Hepatocyte (in vitro differentiated cells): ENCODE measurements at places on chromosomes 1 and 21. TPM values are rescaled to one million over a fixed set of nuclear protein-coding genes. Genes with fewer than 3 reads are reported as not detected.
A peak's percentile ranks its signal among the peaks of the same experiment; 100 is the strongest.

ETNK2 gene
- polyA plus RNA-seq, result 50.7 and 71.9 TPM in 2 replicates

WDR64 gene
- polyA plus RNA-seq, result not detected in 2 replicates

GNAT2 gene
- polyA plus RNA-seq, result 0.18 and 0.19 TPM in 2 replicates

NIBAN1 gene
- polyA plus RNA-seq, result 6.9 and 8.9 TPM in 2 replicates

C1orf56 gene
- polyA plus RNA-seq, result 8.3 and 11.4 TPM in 2 replicates

WNT2B gene
- polyA plus RNA-seq, result 3.7 and 3.8 TPM in 2 replicates

PROK1 gene
- polyA plus RNA-seq, result 9.4 and 11.1 TPM in 2 replicates

NEK2 gene
- 4.9 and 5.3 TPM in 2 replicates for polyA plus RNA-seq

RGS18 gene
- not detected in 2 replicates for polyA plus RNA-seq

TMEM9 gene
- 99.4 and 113 TPM in 2 replicates for polyA plus RNA-seq

AMPD1 gene
- polyA plus RNA-seq, result not detected in 2 replicates

NBPF6 gene
- polyA plus RNA-seq, result not detected in 2 replicates

CD1E gene
- polyA plus RNA-seq, result not detected in 2 replicates

F13B gene
- 4.7 and 5.5 TPM in 2 replicates for polyA plus RNA-seq

CD53 gene
- polyA plus RNA-seq, result 0.79 and 2.1 TPM in 2 replicates

SPATA45 gene
- polyA plus RNA-seq, result 0.44 and 0.57 TPM in 2 replicates

AUNIP gene
- polyA plus RNA-seq, result 0.41 and 2.4 TPM in 2 replicates

CFAP107 gene
- polyA plus RNA-seq, result not detected in 2 replicates

VPS45 gene
- polyA plus RNA-seq, result 23.8 and 26.7 TPM in 2 replicates

GRCh38 chr1:96978444-96978843, 256.9 kb downstream of the PTBP2 start:
- no peak for DNase-seq

GRCh38 chr1:27598295-27598687, 5.7 kb downstream of the AHDC1 start:
- DNase-seq, result no peak

GRCh38 chr1:12552111-12552888, 65.7 kb downstream of the DHRS3 start:
- no peak for DNase-seq

DNA sequence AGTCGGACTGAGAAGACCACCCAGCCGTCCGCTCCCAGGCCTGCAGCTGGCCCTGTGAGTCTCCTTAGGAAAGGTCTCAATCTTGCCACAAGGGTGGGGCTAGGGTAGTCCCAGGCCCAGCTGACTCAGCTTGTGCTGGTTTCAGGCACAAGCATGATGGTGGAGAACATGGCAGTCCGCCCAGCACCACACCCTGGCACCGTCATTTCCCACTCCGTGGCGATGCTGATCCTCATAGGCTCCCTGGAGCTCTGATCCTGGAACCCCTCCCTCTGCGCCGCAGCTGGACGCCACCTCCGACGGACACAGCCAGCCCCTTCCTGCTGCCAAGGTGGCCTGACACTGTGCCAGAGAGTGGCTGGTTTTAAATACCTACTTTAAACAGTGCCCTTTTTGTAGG, 10.7 kb downstream of the TMEM81 start:
- DNase-seq, result no peak

- peak; percentile 64 for DNase-seq
Measured at GRCh38 chr1:202852163-202852904, 36.6 kb downstream of the RABIF start.

DNA sequence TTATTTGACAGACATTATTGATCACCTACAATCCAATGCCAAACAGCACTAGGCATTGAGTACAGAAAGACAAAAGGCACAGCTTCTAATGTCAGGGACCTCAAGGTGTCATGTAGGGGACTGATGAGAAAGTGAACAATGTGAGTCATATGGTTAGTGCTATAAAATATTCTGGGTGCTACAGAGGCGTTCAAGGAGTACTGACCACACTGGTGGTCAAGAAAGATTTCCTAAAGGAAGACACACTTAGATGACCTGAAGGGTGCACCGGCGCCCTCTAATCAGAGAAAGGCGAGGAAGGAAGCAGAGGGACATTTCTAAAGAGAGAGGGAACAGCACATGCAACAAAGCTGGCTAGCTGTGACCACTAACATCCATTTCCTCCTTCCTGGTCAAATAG, 64.9 kb upstream of the F3 start:
- no peak for DNase-seq

DNA sequence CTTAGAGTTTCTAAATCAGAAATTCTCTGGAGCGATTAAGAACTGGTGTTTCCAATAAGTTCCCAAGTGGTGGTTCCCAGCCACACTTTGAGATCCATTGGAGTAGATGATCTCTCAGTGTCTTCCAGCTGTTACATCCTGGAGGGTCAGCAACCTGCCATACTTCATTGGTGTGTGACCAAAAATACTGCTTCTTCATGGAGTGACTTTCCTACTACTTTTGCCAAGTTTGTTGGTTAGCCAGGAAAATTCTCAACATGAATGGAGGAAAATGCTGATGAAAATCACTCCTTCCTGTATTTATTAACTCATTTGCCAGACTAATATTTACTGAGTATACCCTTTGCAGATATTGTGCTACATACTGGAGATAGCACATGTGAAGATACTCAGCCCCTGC, 186.1 kb downstream of the FGGY start:
- no peak for DNase-seq

- no peak for DNase-seq
Measured at GRCh38 chr1:38870996-38871395, 2.2 kb downstream of the MYCBP start.

GRCh38 chr1:210692796-210693195, 364.1 kb downstream of the HHAT start:
- no peak for DNase-seq

DNA sequence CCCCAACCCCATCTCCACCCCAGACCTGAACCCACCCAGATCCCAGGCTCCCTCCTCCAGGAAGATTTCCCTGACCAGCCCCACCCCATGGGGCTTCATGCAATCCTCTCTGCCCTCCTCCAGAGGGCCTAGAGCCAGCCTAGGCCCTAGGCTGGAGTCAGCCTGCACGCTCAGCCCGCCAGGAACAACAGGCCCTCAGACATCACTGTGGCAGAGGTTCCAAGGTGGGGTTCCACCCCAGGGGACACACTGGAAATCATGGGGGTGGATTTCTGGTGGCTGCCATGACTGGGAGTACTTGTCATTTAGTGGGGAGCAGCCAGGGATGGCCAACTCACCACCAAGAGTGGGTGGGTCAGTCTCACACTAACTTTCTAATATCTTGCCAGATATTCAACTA, 122.0 kb downstream of the GLIS1 start:
- DNase-seq, result no peak

DNA sequence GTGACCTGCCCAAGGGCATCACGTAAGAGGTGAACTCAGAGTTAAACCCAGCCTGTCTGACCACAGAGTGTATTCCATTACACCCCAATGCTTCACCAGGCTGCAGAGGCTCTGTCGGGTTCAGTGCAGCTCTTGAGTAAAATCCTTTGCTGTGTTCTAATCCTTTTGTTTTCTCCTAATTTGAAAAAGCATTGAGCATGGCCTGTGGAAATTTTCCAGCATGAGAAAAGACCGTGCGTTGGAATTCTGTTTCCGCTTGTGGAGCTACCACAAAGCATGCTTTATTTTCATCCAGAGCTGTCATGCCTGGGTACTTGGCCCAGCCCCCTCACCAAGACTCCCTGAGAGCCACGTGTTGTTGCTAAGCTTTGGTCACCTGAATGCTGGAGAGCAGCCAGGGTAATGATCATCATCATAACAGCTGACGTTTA, 317.6 kb downstream of the PRDM2 start:
- DNase-seq, result no peak

GRCh38 chr1:22749919-22750684, 39.5 kb downstream of the EPHB2 start:
- peak; percentile 84 for DNase-seq

GRCh38 chr1:32768110-32768850, 48.9 kb downstream of the YARS1 start:
- DNase-seq, result no peak

DNA sequence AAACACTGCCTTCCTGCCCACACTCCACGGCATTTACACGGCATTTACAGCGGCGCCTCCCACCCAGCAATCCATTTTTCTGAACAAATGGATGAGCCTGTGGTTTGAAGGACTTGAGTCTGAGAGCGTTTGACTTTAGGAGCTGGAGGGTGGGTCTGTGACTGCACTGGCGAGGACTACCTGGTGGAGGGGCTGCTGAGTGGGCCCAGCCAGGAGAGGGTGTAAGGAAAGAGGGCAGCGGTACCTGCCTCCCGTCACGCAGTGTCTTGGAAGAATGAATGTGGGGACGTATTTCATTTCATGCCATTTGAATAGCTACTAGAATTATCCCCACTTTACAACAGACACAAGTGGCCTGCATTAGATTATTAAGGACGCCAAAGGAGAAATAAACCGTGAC, 62.9 kb downstream of the B3GALT5 start:
- DNase-seq, result no peak

DNA sequence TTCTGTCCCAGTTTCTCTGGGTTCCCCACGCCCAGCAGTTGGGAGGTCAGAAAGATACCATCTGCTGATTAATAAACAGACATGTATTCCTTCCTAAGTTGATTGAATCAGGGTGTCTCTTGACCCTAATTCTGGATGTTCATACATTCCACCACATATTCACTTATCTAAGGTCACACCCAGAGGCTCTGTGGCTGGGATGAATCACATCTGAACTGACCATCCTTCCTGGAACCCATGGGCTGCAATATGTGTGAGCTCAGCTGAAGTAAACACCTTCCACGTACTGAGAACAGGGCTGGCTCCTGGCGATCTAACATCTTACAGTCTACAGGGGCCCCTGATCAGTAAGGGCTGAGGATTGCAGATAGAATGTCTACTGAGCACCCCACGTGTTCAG, 20.5 kb upstream of the TRABD2B start:
- peak; percentile 52 for DNase-seq

- no peak for DNase-seq
Measured at GRCh38 chr1:71414179-71414578, 333.3 kb upstream of the ZRANB2 start.

DNA sequence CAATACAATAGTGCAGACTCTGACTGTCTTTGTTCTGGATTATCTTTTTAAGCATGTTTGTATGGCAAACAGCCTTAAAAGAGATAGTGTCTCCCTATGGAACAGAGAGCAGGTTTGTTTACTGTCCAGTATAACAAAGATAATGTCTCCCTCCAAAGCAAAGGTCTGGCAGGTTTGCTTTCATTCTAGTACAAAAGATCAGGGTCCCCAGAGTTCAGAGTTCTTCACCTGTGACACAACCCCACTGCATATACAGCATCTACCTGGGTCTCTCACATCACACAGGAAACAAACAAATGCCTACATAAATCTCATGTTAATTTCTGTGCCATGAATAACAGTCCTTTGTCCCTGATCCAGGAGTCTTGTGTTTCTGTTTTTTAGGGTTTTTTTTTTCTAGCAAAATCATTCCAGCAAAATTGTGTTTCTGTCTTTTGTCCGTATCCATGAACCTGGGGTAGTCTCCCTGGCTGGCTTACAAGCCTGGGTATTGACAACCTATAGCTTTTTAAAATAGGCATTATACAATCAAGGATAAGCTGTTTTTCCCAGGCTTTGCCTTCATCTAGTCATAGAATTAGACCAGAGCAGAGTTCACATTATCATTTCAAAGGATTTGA, 89.4 kb upstream of the PTBP2 start:
- no peak for DNase-seq

DNA sequence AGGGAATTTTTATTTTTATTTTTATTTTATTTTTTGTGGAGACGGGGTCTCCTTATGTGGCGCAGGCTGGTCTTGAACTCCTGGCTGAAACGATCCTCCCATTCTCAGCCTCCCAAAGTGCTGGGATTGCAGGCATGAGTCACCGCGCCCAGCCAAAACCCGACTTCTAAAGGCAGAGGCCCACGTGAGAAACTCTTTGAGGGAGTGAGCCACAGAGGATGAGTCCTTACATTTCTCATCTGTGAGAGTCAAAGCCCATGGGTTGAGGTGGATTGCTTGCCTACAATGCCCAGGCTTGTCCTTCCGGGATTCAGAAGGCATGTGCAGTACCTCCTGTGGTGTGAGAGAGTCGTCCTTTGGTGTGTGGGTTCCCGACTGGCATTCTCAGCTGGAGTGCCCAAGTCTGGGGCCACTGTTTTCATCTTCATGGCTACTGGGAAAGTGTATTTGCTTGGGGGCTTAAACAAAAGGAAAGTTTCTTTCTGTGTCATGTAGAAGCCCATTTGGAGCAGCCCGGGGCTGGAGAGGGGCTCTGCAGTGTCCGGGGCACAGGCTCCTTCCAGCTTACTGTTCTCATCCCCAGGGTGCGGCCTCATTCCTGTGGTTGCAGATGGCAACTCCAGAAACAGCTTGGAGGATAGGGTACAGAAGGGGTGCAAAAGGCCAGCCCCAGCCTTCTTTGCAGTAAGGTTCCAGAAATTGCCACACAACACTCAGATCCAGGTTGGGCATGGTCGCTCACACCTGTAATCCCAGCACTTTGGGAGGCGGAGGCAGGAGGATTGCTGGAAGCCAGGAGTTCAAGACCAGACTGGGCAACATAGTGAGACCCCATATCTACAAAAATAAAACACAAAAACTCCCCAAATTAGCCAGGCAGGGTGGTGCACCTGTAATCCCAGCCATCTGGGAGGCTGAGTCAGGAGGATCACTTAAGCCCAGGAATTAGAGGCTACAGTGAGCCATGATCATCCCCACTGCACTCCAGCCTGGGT, 29.4 kb upstream of the CSF3R start:
- no peak for DNase-seq
